ENCODE measurements at places on chromosomes 13 and 19.

DNA sequence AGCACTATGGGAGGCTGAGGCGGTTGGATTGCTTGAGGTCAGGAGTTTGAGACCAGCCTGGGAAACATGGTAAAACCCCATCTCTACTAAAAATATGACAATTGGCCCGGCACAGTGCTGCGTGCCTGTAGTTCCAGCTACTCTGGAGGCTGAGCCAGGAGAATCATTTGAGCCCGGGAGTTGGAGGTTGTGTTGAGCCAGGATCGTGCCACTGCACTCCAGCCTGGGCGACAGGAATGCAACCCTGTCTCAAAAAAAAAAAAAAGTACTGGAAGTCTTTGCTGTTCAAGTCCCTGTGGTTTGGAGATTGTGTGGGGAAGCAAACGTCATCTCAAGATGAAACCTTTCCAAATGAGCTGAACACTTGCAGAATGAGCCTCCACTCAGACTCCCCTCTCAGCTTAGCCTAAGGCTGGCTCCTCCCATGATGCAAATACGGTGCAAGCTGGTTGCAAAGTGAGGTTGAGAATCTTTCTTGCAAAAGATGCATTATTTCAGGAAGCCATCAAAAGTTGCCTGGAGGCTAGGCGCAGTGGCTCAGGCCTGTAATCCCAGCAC, 46.2 kb downstream of the MYO9B start:
- no peak for DNase-seq

DNA sequence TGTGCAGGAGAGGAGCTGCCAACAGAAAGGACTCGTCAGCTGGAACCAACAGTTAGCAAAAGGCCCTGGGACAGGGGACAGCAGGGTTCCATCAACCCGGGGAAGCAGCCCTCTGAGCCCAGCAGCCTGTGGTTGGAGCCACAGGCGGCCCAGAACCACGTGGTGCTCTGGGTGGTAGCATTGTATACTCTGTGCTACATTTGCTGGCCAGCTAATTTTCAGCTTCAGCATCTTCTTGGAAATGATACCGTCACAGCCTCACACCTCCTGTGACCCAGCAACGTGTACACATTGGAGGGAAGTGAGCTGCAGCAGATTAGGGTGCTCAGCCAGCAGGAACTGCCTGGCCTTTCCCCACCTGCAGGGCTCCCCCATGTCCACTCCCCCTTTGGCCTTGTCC, 13.1 kb upstream of the MTIF3 start:
- no peak for DNase-seq

DNA sequence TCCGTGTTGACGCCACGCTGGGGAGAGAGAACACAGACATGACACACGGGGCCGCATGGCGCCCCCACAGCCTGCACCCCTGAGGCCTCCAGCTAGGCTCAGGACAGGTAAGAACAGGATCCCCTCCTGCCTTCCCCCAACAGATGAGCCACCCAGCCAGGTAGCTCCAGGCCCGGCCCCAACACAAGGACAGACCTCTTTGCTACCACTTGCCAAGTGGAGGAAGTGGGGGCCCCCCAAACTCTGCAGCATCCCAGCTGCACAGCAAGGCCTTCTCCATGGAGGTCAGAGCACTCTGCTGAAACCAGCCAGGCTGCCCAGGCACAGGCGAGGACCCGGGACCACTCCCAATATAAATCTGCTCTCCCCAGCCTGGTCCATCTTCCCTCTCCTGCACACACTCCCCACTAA, 31.5 kb downstream of the PEPD start:
- no peak for DNase-seq

DNA sequence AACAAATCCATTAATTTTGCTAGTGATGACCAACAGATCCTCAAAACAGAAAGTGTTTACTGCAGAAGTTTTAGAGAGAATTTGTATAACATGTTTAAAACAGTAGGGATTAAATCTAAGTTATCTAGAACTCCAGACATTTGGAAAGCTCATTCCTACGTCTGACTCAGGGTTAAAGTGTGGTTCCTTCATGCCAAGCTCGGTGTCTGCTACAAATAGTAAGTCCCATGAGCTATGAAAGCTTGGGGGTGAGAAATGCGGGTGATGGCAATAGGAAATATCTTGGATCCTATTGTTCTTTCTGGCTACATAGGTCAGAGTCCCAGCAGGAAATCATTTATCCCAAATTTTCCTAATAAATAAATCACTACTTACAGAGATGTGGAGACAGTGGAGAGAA, 867.1 kb downstream of the UQCRFS1 start:
- DNase-seq = no peak

GRCh38 chr13:48626726-48627451, 26.8 kb upstream of the CYSLTR2 start:
- DNase-seq = no peak

DNA sequence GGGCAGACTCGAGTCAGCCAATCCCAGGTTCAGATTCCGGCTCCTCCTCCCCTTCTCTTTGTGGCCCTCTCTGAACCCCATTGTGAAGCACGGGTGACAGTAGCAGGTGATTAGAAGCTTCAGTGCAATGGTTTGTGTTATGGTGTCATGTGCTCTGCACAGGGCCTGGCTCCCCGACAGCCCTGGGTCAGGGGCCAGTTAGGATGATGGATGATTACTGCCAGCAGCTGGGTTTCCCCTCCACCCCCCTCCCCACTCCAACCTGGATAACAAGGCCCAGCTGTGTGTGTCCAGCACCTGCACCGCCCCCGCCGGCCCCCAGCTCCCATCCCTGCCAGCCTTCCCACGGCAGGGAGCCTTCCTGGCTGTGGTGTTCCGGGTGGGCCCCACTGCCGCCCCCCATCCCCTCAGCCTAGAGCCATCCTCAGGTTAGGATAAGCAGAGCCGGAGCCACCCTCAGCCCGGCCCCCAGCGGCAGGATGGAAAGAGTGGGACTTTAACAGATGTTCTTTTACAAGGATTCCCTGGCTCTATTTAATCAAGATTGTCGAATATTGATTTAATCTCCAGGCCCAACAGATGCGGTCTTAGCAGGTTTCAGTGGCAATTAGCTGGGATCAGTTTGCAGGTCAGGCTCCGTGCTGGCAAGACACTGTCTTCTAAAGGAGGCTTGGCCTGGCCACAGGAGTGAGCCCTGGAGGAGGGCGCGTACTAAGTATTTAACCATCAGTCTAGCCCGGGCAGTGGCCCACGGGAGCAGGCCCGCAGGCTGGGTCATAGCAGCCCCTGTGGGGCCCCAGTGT, 156.2 kb downstream of the SIPA1L3 start:
- DNase-seq = no peak

- no peak for DNase-seq
These were observed 19.1 kb downstream of the KLF5 start for GRCh38 chr13:73077865-73078264.

DNA sequence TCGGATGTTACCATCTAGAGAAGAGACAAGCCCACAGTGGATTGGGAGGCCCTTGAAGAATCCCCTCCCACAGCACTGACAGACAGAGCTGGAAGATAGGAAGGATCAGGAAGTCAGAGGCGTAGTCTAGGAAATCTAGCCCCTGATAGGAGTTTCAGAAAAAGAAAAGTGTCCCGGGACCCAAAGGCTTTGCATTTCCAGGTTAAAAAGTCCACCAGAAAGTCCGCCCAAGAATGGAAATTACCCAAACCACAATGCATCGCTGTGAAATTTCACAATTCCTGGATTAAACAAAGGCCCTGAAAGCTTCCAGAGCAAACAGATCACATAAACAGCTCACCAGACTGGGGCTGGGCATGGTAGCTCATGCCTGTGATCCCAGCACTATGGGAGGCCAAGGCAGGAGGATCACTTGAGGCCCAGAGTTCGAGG, 146.9 kb downstream of the KDM4B start:
- DNase-seq = no peak

DNA sequence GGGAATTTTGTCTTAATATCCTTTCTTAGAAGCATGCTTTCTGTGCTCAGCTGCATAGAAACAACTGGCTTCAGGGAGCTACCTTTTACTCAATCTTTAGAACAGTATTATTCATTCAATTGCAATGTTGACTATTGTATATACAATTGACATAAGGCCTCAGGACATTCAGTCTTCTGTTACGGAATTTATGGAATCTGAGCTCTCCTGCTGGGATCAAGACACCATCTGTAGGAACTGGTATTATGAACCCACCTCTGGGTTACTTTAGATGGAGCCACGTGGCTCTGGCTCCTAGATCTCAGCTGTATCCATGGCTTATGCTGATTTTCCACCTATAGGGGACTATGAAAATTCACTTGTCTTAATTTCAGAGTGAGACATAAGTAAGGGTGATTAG, 716.2 kb upstream of the GPC6 start:
- no peak for DNase-seq

DNA sequence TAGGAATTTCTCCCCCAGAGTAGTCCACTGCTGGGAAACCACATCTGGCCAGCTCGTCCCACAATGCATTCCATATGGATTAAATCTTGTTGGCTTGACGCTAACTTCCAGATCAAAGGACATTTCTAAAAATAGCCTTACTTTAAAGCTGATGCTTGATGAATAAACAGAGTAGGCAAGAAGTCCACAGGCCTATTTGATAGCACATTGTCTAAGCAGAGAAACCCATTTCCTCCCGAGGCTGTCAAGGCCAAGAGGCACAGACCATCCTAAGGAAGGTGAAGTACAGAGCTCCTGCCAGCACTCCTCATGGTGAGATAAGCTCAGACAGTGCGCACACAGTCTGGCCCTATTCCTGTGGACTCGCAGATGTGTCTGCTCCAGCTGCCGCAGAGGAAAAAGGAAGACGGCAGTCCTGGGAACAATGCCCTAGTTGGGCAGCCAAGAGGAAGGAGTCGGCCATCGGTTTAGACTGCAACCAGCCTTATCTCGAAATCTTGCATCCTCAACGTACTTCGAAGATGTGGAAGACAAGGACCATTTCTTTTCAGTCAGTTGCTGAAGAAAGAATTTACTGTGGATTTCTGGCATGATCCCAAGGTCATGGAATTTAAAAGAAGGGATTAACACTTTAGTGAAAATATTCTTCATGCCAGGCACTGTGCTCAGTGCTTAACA, 156.8 kb downstream of the RGCC start:
- peak; percentile 73 for DNase-seq

DNA sequence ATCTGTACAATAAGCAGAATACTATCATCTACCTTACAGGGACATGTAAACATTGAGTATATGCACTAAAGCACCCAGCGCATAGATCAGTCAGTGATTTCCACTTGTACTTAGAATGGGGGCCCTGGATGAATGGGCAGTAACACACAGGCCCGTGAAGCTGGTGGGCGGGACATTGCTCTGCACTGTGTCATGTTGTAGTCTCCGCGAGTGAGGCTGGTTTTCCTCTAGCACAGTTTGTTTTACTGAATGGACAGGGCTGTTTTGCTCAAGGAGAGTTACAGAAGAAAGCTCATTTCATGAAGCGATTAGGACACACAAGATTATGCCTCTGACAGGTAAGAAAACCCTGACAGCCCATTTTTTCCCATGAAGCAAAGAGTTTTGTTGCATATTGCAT, 86.4 kb upstream of the SOX21 start:
- DNase-seq = no peak

DNA sequence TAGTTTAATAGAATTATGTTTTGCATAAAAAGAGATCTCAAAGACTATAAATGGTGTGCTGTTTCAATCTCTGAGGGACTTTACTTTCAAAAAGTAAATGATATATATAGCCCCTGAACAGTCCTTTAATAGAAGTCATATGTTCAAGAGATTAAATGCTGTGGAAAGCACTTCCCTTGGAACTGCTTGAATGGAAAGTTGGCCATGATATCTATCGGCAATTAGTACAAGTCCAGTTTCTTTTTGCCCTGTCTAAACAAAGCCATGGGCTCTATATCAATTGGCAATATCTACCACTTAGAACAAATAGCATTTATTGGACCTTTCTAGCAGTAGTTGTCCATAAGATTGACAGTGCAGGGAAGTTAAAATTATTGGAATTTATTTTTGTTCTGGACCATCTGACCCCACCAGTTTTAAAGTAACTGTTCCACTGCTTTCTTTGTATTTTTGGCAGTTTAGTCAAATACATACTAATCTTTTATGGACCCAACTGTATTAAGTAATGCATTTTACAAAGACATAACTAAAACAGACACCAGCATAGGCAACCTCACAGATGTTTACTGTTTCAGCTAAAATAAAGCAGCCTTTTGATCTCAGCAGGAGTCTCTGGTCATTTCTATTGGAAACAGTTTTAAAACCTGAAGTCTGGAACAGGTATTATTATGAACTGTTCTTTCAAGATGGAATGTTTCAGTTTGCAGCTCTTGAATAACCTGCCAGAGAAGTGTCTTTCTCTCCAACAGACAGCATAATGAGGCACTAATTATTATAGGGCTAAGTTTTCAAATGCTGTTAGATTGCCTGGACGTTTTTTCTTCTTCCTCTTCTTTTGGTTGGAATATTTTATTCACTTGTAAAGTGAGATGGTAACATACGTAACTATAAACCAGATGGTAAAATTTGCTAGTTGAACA, 282.6 kb downstream of the DCLK1 start:
- DNase-seq = no peak

DNA sequence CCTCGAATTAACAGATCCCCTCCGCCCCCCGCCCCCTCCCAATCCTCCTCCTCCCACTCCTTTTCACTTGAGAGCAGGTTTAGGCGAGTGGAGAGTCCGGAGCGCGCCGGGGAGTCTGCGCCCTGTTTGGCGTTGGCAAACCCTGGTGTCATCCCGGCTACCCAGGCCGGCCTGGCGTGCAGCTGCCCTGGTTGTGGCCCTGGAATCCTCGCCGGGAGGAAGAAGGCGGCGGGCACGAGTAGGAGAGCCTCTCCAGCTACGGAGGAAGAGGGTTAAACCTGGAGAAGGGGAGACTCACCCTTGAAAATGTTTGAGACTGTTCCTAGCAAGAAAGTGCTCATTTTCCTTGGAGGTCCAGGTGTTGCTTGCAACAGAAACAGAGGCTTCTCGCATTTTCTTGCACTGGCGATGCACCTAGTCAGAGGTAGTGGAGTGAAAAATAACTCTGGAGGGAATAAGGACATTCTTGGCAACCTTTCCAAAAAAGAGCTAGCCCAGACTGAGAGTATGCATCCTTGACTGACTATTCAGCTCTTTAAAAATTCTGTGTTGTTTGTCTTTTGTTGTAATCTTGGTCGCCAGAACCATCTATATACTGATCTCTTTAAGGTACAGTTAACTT, 1.3 kb upstream of the SOX21 start:
- DNase-seq = no peak

DNA sequence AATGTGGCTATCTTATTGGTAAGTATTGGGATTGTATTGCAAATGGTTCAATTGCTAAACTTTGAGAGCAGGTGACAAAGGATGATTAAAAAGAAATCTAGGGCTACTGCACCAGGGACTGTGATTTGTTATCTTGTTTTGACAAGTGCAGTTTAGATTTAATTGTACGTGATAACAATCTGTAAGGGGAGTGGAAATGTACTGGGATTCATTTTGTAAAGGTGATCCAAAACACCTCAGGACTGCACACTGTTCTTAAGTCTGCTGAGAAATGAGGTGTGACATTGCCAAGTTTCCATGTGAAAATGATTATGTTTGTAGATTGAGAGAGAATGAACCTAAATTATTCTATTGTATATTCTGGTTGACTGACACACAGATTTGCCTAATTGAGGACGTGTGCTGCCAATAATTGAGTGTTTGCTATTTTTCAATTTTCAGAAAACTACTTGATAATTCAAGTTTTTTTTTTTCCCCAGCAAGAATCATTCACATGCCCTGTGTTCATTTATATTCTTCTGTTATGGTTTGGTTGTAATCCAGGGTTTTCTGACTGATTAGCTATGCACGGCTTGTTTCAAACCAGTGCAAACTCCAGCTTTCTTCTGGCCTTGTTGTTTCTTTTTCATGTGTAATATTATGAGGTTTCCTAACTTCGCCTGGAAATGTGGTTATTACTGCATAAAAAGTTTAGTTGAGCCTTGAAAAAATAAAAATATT, 308.0 kb downstream of the OLFM4 start:
- no peak for DNase-seq
